ENCODE measurements at places on chromosomes 2 and 18.
A peak's percentile ranks its signal among the peaks of the same experiment; 100 is the strongest.

DNA sequence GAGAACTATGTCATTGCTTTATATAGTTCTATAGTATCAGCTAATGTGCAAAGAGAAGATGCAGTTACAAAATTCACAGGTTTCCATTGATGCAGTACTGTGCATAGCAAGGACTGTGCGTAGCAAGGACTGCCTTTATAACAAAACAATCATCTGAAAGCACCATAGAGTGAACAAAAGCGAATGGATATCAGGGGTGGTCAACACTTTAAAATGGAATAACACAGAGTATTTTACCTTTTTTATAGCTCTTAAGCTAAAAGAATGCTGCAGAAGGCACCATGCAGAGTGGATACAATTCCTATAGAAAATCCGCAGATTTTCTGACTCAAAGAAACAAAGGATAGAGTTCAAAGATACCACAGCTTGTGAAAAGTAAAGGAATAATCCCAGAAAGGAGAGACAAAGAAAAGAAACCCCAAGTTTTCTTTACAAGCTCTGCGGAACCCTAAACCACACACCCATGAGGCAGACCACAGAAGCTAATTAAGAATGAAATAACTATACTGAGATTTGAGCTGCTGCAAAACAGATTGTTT lies 229.9 kb upstream of the DTNA start:
- no peak for DNase-seq

- DNase-seq: peak; percentile 12
These were observed 51.8 kb upstream of the GPR17 start for GRCh38 chr2:127594116-127594591.

GRCh38 chr2:80889009-80889408 lies 584.5 kb upstream of the LRRTM1 start:
- no peak for DNase-seq

- DNase-seq: no peak
These were observed 24.1 kb downstream of the CFLAR start for GRCh38 chr2:201139836-201140604.

DNA sequence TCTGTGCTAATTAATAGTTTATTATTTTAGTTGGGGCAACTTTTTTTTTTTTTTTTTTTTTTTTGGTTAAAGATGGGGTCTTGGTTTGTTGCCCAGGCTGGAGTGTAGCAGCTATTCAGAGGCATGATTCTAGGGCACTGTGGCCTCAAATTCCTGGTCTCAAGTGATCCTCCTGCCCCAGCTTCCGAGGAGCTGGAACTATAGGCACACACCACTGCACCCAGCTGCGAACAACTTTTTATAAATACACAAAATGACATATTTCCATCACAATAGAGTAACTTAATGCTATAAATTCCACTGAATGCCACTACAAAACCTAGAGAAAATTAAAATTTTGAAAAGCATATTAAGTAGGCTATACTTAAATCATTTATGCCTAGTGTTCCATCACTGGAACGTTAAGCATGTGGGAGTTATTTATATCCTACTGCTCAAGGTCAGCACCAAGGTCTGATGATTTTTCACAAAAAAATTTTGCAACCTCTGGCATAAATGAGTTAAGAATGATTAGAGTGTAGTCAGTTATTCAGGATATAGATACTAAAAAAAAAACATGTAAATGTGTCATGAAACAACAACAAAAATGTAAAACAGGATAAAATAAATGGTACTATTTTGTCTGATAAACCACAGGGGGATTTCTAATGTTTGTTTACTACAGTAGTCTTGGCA lies 46.8 kb downstream of the GFPT1 start:
- no peak for DNase-seq

DNA sequence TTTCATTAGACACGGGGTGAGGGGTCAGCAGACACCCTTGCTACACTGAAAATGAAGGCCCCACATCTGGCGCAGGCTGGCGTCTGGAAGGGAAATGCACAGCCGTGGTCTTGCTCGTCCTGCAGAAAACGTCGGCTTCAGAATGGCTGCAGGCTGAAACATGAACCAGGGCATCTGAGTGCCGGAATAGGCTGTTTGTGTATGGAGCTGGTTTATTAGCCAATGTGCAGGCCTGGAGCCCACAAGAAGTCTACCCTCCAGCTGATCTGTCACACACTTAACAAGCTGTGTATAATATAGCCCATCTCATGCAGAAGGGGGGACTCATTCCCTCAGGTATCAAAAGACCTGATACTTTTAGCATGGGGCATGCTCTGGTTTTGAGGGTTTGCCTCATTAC lies 153.4 kb upstream of the SOX11 start:
- no peak for DNase-seq

DNA sequence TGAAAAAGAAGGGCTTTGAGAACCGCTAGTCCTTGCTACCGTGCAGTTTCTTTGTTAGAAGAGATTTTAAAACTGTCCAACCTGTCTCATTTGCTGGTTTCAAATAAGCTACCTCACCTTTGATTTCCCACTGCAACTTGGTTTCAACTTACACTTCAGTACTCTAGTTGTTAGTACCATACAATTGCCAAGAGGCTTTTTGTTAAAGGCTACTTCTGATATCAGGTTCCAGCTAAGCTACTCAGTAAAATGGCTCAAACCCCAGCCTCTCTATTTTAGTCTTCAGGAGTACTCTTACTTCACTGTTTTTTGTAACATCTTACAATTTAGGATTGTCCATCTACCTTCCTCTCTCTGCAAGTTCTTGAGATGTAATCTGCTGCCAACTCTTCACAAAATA lies 91.6 kb downstream of the INO80D start:
- no peak for DNase-seq

DNA sequence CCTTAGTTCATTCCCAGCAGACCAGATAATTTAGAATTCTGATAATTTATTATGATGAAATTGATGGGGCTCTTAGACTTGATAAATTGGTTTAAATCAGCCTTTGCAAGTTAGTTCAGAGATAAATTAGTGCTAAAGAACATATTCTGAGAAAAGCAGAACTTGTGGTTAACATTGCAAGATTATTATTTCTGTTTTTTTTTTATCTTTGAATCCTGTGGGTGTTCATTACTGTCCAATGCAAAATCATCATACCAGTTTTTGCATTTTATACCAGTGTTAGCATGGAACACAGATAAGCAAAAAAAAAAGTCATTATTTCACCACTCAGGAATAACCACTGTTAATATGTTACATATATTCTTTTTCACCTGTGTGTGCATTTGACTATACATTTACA lies 9.1 kb downstream of the SEPTIN2 start:
- DNase-seq: no peak

DNA sequence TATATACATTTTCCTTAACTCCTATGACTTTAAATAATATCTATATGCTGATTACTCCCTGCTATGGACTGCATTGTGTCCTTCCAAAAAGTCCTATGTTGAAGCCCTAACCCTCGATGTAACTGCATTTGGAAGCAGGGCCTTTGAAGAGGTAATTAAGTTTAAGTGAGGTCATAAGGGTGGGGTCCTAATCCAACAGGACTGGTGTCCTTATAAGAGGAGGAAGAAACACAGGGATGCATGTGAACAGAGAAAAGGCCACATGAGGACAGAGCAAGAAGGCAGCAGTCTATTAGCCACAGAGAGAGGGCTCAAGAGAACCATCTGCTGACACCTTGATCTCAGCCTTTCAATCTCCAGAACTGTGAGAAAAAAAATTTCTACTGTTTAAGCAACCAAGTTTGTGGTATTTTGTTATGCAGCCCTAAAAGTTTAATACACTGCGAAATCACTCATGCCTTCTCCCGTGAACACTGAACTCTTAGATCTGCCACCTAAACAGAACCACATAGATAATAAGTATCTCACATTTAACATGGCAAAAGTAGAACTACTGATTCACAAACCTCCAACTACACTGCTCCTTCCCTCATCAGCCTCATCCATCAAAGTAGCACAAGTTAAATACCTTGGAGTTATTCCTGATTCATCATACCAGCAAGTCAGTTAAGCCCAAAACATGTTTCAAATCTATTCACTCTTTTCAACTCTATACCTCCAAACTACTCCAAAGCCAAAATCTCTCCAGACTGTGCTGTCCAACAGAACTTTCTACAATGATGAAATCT lies 65.4 kb downstream of the HIBCH start:
- DNase-seq: no peak

DNA sequence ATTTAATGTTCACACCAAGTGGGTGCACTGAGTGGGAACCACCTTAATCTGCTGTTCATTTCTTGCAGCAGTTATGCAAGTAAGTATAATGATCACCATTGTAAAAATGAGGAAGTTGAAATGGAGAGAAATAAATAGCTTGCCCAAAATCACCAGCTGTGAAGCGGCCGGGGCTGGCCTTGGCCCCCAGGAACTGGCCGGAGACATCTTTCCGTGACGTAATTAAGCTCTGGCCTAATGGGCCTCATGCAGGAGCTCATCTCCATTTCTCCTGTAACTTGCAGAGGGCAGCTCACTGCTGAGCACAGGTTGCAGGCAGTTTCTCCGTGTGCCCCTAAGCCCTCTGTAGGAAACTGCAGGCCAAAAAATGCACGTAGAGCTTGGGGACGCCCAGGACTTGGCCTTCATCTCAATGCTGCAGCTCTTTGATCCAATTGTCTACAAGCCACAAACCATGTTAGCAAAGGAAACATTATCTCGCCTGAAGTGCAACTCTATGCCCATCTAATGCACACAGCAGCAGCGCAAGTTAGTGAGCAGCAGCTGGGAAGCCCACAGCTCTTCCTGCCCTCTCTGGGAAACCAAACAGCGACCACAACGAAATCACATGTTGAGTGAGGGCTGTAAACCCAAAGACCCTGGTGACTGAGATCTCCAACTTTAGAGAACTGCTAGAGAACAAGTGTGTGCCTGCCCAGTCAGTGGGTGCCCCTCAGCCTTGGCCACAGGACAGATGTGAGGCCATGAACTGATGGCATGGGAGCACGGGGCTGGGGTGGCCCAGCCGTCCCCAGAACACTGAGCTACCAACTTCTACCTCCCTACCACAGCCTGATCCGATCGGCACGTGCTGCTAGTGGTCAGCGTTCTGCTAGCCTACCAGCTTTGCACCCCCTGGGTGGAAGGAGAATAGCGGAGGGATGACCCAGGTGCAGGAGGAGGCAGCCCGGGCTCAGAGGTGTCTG lies 28.8 kb downstream of the APCDD1 start:
- peak; percentile 57 for DNase-seq

DNA sequence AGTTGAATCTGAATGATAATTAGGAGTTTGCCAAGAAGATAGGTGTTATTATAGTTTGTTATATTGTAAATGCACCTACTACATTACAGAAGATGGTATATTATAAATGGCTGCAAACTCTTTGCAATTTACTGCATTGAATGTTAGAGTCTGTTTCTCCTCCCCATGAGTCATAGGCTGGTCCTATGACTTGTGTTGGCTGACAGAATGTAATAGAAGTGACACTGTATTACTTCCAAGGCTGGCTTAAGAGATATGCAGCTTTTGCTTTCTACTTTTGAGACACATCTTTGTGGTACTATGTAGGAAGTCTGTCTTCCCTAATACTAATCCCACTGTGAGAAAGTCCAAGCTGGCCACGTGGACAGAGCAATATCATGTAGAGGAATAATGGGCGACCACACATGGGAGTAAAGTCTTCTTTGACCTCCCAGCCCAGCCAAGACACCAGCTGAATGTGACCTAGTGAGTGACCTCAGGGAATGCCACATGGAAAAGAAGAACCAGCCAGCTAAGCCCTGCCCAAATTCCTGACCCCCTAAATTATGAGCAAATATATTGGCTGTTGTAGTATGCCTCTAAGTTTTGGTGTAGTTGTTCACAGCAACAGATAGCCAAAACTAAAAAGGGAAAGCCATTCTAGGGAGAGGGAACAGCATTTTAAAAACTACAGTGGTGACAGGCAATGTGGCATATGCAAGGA lies 6.8 kb upstream of the DDX1 start:
- no peak for DNase-seq

DNA sequence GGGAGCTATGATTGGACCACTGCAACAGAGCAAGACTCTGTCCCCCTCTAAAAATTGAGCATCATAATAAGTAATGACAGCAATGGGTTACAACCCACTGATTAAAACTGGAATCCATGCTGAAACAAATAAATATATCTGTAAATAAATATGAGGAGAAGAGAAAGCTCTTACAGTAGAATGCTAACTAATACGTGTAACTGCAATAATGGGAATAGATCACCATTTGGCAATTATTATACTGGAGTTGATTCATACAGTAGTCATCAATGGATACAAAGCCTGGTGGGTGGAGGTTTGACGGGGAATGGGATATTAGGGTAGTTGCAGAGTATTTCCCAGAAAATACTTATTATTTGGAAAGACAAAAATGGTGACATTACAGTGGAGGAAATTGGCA lies 6.1 kb upstream of the INO80B start:
- no peak for DNase-seq

- DNase-seq: no peak
These were observed 24.1 kb downstream of the ANXA4 start for GRCh38 chr2:69766014-69766413.

- no peak for DNase-seq
These were observed 409.2 kb upstream of the HS6ST1 start for GRCh38 chr2:128727914-128728313.

DNA sequence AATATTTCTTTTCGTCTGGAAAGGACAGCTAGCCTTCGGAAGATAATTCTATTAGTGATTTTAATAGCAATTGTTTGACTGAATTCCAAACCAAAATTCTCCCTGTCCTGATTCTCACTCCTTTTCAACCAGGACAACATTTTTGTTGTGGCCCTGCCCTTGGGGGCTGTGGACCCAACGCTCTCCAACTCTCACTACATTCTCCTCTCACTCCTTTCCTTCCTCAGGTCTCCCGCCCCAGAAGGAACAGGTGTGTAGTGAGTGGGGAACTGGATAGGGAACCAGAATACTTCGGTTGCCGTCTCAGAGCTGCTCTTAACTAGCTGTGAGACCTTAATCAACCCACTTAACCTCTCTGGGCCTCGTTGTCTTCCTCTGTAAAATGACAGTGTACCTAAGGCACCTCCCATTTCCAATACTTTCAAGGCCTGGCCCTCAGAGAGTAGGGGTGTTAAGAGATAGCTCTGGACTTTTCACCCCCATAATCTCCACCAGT lies 638 bp upstream of the ADD2 start:
- DNase-seq: no peak

- no peak for DNase-seq
These were observed 208.1 kb upstream of the RASGRP3 start for GRCh38 chr2:33268246-33268831.

- DNase-seq: peak; percentile 40
These were observed 3.9 kb upstream of the DSEL start for GRCh38 chr18:67520351-67520921.

Measured in femur (tissue), 1 donor.